Left forelimb (tissue), 1 donor: ENCODE measurements at places on chromosomes 6 and 20.

DNA sequence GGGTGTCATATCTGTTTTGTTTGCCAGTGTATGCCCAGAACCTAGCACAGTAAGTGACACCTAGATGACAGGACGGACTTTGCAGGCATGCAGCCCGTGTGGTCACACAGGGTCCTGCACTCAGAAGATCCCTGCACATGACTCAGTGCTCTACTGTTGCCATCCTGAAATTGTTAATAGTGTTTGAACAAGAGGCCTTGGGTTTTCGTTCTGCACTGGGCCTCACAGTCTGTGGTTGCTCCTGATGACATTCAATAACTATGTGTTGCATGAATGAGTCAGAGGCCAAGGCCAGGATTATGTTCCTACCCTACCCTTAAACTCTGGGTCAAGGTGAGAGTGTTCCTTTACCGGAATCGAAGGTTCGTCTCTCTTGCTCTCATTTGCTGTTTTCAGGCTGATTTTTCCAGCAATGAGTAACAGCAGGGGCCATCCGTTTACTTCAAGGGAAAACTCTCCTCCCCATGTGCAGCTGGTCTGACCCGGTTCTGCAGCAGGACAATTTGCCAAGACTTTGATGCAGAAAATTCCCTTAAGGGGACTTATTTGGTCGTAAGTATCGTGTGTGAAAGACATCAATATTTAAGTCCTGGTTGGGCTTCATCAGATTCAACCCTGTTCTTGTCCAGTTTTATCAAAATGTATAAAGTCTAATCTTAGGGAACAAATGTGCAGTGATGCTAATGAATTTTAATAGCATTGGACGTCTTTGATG lies 13.0 kb upstream of the PFDN4 start:
- no peak for DNase-seq

DNA sequence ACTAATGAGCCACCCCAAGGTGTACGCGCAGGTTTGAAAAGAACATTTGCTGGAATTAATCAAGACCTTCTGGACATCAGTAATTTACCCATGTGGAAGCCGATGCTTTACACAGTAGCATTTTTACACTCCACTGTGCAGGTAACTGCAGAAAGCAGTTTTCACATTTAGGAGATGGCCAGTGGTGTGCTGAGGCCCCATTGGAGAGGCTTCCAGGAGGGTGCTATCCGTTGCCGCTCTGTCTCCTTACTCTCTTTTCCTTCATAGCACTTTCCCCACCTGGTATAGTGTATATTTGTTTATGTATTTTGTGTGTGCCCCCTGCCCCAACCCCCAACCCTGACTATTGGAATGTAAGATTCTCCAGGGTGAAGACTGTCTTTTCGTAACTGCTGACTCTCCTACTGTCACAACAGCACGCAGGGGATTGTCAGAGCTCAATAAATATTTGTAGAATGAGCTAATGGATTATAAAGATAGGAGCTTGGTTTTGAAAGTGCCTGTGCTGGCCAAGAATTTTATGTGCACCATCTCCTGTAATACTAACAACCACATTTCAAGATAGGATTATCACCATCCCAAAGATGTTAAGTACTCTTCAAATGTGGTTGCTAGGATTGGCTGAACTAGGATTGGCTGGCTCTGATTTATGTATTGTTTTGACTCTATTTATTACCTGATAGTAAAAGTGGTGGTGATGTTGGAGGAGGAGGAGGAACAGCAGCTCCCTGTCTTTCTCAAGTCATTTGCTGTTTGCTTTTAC lies 74.0 kb upstream of the GLP1R start:
- no peak for DNase-seq

DNA sequence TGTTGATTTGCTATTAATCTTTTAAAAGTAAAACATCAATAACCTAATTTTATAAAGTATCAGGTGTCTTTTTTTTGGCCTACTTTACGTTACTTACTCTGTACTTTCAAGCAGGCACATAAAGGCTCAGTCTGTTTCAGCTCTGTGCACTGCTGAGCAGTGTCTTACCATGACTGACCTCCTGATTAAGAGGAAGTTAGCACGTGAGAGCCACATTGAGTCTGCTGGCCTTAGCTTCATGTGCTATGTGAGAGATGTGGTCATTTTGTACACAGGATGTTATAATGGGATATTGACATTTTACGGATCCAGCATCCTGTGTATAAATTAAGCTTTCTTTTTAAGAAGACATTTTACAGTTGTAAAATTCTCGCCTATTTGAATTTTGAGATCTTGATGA lies 31.9 kb downstream of the ARID1B start:
- DNase-seq: no peak

GRCh38 chr6:33410050-33410710 lies 634 bp upstream of the PHF1 start:
- peak; percentile 98 for DNase-seq

- DNase-seq: no peak
These were observed 18.6 kb downstream of the AIG1 start for GRCh38 chr6:143079325-143079640.

DNA sequence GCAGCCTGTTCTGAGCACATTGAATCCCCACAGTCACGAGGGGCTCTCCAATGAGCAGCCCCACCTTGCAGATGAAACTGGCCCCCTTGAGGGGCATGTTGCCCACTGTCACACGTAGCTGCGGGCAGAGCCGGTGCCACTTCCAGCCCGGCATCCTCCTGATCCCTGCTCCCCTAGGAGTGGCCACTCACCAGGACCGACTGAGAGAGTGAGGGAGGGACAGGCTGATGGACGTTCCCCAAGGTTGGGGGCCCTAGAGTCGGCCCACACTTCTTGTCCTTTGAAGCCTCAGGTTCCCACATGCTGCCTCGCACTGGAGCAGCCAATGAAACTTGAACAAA lies 10.5 kb downstream of the ENTPD6 start:
- no peak for DNase-seq

DNA sequence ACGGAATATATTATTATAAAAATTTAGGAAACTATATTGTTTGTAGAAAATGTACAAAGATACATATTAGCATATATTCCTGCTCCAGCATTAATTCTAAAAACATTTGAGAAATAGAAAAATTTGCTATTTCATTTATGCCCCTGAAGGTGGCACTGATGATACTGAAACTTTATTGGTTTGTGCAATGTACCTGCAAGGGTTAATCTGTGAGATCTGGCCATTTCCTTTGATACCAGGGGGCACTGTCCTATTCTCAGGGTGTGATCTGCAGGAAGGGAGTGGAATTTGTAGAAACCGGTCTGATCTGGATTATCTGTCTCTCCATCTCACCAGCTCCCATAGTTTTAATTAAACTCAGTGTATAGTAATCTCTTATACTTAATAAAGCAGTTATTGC lies 625.1 kb upstream of the IMPG1 start:
- no peak for DNase-seq
